ENCODE measurements at places on chromosomes 6 and 20. TPM values are rescaled to one million over a fixed set of nuclear protein-coding genes. Genes with fewer than 3 reads are reported as not detected.

The AIF1 gene
- total RNA-seq = 35.5 TPM

GRCh38 chr6:125639466-125640020 lies 109.9 kb upstream of the HEY2 start:
- no peak for DNase-seq

DNA sequence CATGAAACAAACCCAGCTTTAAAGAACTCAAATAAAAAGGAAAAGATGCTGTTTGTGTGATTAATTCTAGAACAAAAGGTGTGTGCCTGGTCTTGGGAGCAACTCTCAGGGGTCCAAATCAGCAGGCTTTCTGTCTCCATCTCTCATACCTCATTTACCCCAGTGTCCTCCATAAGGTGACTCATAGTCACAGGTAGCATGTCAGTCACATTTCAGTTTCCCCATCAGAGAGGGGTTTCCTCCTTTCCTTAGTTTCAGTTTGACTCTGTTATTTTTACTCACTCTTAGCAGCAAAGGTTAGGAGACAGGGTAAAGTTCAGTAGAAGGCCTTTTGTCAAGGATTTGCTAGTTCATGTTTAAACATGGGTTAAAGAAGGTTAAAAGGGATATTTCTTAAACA lies 46.2 kb downstream of the OGFRL1 start:
- peak; percentile 21 for DNase-seq

DNA sequence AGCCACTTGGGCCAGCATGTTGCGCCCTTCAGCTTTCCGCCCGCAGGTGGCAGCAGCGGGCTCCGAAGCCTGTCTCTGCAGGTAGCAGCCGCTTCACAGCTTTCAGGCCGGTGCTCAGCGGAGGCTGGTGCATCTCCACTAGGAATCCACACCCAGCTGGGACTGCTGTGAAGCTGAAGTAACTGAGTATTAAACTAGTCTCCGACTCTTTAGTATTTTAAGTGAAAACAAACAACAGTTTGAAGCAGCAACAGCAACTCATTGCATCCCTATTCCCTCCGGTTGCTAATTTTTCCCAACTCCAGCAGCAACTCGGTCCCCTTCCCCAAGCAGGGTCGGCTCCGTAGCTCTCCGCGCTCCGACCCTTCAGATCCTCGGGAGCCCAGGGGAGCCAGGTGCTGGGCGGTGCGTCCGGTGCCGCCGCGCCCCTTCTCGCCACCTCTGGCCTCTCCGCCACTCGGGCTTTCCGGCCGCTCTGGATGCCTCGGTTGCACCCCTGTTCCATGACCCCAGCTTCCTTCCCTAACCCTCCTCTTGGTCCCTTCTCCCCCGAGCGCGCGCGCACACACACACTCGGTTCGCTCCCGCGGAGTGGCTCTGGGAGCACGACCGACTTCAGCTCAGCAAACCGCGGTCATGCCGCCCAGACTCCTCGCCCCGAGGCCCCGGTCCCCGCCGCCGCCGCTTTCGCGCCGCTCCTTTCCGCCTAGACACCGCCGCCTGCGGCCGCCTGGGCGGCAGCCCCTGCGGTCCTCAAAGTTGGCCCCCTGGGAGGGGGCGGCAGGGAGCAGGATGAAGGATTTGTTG lies 765 bp upstream of the NKAIN2 start:
- peak; percentile 16 for DNase-seq

All from CD4-positive, alpha-beta T cell (primary cell).